ENCODE measurements at places on chromosomes 6 and 20.

- no peak for DNase-seq
These were observed 477.8 kb downstream of the HACE1 start for GRCh38 chr6:104381907-104382306.

DNA sequence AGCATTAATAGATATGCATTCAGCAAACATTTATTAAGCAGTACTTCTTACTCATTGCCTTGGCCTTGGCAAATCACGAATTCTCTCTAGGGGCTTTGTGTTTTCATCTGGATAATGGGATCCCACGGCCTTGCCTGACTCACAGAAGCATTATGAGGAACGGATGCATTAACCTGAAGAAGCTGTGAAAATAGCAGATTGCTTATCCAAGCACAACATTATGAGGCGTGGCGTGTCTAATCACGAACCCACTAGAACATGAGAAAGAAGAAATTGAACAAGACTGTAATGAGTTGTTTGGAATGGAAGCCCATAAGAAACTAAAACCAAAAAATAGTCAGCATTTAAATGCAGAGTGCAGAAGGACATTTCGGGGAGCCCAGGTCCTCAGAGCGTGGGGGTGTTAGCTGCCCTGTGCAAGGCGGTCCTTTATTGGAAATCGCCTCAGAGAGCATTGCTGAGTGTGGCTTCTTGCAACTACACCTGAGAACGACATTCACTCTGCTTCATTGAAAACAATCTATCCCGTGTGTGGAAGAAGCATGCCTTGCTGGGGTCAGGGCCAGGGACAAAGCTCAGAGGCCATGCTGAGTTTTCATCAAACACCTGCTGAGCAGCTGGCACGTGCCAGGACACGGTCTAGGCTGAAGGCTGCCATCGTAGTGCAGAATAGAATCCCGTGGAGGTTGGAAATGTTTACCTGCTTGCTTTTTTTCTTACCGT lies 179.9 kb downstream of the ZDHHC14 start:
- no peak for DNase-seq

GRCh38 chr6:56757588-56757984 lies 114.9 kb upstream of the DST start:
- DNase-seq = no peak

DNA sequence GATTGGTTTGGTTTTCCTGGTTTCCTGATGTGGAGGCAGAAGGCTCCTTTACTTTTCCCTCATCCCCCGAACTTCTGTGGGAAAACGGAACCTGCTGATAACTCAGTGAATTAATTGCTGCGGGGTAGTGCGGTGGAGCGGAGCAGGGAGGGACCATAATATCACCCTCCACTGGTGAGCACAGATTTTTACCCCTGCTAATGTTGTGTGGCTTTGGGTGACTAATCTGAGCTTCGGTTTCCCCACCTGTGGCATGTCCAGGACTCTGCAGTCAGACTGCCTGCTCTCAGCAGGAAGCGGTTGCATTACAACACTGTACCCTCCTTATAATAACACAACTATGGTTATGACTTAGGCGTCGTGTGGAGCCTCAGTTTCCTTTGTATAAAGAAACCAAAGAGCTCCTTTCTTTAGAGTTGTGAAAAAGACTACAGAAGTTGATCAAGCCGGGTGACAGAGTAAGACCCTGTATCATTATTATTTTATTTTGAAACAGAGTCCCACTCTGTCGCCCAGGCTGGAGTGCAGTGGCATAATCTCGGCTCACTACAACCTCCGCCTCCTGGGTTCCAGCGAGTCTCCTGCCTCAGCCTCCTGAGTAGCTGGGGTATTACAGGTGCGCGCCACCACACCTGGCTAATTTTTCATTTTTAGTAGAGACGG lies 2.2 kb upstream of the ID1 start:
- peak; percentile 70 for DNase-seq

DNA sequence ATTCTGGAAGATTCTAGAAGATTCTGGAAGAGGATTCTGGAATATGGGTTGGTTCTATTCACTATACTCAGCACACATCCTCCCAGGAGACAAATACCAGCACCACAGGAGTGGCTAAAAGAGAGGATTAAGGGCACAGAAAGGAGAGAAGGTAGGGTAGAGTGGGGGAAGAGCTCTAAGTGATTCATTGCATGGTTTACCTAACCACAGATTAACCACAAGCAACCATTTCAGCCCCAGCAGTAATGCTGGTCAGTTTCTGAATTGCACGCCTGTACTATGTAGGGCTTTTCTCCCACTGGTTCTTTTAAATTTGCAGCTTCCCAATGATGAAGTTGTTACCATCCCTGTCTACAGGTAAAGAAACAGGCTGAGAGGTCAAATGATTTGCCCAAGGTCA lies 192.7 kb upstream of the PMEPA1 start:
- DNase-seq = no peak

DNA sequence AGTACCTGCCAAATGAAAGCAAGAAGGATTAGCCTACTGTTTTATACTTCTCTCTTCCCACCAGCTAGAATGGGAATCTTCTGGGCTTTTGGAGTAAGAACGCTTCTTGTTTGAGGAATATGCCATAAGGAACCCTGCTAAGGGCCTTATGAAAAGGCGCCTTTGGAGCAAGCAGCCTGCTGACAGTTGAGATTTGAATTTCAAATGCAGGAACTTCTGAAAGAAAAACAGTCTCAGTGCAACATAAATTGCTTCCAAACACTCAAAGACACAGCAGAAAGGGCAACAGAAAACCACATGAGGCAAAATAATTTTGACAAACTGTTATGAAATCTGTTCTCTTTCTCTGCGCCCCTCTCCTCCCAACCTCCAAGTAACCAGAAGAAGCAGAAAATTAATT lies 149.4 kb upstream of the B3GAT2 start:
- DNase-seq = no peak

GRCh38 chr20:13745784-13746183 lies 38.9 kb downstream of the ESF1 start:
- no peak for DNase-seq

GRCh38 chr6:17395112-17395511 lies 1.7 kb downstream of the CAP2 start:
- DNase-seq = no peak

DNA sequence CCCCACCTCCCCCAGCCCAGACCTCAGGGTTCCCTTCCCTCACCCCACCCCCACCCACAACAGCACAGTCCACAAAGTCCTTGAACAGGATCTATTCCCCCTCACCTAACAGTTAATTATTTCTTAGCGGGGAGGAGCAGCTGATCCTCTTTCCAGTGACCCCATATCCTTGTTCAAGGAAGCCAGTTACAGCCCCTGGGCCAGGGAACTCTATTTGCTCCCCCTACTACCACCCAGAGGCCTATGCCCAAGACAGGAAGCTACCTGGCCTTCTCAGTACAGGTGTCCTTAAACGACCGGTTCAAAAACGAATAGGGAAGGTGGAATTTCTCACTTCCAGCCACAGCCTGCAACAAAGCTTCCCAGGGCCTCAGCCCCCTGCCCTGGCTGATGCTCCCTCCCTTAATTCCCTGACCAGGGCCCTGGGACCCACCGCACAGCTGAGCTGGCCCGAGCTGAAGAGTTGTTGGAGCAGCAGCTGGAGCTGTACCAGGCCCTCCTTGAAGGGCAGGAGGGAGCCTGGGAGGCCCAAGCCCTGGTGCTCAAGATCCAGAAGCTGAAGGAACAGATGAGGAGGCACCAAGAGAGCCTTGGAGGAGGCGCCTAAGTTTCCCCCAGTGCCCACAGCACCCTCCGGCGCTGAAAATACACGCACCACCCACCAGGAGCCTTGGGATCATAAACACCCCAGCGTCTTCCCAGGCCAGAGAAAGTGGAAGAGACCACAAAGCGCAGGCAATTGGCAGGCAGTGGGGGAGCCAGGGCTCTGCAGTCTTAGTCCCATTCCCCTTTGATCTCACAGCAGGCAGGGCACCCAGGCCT lies 778 bp downstream of the MCCD1 start:
- DNase-seq = no peak

- DNase-seq = no peak
These were observed 405 bp downstream of the RALGAPA2 start for GRCh38 chr20:20712004-20712473.

DNA sequence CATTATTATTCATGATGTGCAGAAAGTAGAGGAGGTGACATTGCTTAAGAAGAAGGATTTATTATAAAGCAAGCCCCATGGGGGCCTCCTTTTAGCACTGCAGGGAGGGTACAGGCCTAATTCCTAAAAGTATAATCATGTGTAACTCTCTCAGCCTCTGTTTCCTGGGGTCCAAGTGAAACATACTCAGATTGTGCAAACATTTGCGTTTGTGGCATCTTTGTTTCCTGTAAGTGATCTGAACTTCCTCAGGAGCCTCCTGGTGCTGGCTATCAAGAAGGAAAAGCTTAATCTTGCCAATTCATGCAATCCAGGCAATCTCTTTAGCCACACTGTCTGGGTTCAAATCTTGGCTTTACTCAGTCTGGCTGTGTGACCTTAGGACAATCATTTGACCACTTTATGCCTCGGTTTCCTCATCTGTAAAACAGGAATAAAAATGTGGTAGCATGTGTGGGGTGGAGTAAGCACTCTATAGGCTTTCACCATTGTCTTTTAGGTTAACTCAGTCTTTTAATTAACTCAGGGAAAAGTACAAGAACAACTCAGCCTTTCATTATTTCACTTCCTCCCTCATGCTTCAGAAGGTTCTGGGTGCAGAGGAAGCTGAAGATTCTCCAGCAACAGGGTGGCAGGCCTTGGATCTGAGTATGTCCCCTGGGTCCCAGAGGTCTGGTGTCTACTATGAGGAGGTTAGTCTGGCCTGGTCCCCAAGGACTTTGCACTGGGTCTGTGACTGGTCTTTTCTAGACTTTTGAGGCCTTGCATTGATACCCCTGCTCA lies 831 bp upstream of the SIRPB2 start:
- DNase-seq = no peak

DNA sequence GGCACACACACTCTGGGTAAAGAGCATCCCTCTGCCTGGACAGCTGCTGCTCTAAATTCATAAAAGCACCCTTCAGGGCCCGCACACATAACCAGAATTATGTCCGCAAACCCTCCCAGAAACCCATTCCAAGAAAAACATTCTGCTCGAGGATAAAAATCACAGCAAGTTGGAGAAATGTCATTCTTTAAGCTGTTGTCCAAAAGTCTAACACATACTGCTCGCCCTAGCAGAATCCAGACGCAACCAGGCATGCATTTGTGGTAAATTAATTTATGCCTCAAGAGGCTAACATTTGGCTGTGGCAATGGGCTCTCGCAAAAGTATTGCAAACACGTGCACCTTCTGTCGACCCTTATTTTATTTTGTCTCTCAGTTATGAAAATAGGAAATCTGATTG lies 116.1 kb upstream of the INSM1 start:
- DNase-seq = no peak

DNA sequence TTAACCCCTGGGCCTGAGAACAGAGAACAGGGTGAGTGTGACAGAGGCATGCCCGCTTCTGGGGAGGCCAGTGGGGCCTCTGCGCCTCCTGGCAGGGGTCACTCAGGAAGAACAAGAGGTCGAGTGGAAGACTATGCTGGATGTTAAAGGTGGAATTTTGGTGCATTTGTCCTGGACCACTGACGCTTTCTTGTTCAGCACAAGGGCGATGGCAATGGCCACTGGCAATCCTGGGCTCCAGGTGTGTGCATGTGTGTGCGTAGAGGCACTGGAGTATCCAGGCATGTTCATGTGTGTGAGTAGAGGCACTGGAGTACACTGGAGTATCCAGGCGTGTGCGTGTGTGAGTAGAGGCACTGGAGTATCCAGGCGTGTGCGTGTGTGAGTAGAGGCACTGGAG lies 23.5 kb upstream of the NPBWR2 start:
- no peak for DNase-seq

GRCh38 chr20:50728981-50729874 lies 2.2 kb upstream of the PARD6B start:
- DNase-seq = no peak

- no peak for DNase-seq
These were observed 109.6 kb downstream of the SLC22A3 start for GRCh38 chr6:160457823-160458222.

GRCh38 chr6:41877051-41877680 lies 18.0 kb downstream of the USP49 start:
- DNase-seq = no peak

GRCh38 chr6:40743226-40743625 lies 156.1 kb upstream of the LRFN2 start:
- DNase-seq = no peak

DNA sequence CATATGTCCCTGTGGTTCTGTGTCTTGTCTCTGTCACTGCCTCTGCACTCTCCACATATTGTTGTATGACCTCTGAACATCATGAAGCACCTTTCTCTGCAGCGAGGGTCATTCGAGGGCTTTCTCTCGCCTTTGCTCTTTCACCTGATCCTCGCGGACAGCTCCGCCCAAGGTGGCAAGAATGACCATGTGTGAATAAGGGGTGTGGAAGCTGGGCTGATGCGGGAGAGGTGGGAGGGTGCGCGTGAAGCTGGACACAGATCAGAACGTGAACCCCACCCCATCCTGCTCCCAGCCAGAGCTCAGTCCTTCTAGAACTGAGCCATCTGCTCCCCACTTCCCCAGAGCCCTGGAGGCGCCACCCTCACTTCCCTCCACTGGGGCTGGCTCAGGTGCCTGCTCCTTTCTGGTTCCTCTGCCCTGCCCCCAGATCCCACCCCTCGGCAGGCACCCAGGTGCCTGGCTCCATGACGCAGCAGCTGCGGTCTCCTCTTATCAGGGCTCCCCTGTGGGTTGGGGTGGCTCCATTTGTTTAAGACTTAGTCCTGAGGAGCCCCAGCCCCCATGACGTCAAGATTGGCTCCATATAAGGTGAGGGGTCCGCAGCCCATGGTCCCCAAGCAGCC lies at the start of gene MUCL3:
TSS of gene MUCL3 (plus strand) at position 613 of the 626 bp plus-strand sequence. CDS start 27 bp downstream, outside the sequence.
- no peak for DNase-seq

DNA sequence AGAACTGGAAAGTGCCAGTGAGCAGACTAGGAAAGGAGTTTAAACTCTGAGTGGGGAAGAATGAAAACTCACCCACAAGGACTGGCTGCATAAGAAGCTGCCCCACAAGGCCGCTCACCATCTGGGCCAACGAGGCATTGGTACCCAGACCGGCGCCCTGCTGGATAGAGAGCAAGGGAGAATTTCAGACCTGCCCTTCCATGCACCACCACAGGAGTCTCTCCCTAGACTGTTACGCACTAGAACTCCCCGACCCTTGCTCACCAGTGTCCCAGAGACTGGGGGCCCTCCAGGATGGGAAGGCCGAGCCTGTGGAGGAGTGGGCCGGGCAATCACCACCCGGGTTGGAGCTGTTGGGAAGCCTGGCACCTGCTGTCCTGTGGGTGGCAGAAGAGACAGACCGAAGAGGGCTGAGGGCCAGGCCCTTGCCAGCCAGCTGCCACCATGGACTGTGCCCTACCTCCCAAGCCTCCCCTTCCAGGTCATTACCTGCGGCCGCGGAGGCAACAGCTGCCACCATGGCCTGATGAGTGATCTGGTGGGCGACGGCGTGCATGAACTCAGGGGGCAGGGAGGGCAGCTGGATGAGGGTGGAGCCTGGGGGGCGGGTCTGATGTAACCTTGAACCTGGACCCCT lies 8.5 kb downstream of the BAG6 start:
- no peak for DNase-seq

All from stimulated activated CD4-positive, alpha-beta T cell treated with anti-CD3 and anti-CD28 coated beads, Interleukin-1b, Interleukin-23, amount 100 ng/mL, for 48 hours (primary cell).